ENCODE measurements at places on chromosomes 7 and 10.
A peak's percentile ranks its signal among the peaks of the same experiment; 100 is the strongest.

DNA sequence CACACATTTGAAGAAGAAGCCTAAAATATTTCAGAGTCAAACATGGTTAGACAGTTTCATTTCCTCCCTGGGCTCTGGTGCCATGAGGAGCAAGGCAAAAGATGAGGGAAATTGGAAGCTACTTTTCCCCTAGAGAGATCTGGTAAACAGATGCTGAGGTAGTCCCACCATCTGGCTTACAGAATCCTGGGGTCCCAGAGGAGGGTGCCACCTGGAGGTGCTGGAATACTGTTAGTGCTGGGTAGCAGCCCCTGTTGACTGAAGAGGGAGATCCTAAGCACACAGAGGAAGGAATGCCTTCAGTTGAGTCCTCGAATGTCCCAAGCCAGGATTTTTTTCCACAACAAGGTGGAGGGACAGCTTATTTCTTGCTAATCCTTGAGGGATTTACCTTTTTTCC lies 160.1 kb downstream of the FZD1 start:
- no peak for DNase-seq

GRCh38 chr10:103814626-103815370 lies 40.6 kb downstream of the SH3PXD2A start:
- DNase-seq, result no peak

DNA sequence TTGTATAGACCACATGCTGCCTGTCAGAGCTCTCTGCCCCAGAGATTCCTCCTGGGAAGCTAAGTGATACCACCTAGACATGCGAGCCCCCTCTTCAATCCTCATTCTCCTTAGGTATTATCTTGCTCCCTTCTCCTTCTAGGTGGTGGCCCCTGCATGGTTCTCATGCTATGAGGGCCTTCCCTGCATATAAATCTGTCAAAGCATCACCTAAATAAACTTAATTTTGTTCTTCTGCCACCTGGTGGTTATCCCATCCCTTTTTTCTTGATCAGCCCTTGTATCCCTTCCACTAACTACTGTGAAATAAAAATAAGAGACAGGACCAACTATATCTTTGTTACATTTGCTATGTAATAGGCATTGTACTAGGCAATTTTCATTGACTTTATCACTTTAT lies 242.1 kb downstream of the CDC14C start:
- no peak for DNase-seq

GRCh38 chr10:72622271-72622670 lies 3.6 kb downstream of the MICU1 start:
- DNase-seq, result no peak

GRCh38 chr7:30433506-30433905 lies 45.1 kb downstream of the NOD1 start:
- no peak for DNase-seq

- no peak for DNase-seq
These were observed 187.3 kb upstream of the PRSS58 start for GRCh38 chr7:142445019-142445686.

DNA sequence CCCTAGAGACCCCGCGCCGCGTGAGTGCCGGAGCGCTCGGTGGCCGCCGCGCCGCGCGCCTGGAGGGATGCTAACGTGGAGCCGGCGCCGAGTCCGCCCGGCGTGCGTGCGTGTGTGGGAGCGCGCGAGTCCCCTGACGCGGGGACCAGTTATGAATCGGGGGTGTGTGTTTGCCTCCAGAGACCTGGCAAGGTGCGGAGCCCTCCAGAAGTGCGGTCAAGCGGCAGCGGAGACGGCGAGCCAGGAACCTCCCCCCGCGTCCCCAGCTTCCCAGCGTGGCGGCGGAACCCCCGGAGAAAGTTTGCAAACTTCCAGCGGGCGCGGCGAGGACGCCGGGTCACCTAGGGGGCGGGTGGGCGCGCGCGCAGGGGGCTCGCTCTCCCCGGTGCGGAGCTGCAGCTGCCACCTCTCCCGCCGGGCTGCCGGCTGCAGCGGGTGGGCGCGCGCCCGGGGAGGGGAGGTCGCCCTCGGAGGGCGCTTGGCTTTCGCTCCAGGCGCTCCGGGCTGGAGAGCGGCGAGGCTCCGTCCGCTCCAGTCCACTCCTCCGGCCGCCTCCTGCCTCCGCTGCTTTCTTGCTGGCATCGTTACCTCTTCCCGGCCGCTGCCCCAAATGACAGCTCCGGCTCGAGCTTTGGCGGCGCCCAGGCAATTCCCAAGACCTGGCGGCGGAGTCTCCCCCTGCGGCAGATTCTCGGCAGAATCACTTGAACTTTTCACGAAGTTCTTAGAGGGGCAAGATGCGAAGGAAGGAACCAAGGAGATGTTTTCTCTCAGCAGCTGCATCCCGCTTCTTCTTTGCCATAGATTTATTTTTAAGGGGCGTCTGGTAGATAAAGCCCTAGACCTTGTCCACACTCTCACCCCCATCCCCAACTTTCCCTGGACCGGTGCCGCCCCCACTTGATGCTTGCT lies 2.3 kb upstream of the CREB5 start:
- DNase-seq, result no peak

- DNase-seq, result no peak
These were observed 23.2 kb downstream of the STMP1 start for GRCh38 chr7:135685306-135686084.

DNA sequence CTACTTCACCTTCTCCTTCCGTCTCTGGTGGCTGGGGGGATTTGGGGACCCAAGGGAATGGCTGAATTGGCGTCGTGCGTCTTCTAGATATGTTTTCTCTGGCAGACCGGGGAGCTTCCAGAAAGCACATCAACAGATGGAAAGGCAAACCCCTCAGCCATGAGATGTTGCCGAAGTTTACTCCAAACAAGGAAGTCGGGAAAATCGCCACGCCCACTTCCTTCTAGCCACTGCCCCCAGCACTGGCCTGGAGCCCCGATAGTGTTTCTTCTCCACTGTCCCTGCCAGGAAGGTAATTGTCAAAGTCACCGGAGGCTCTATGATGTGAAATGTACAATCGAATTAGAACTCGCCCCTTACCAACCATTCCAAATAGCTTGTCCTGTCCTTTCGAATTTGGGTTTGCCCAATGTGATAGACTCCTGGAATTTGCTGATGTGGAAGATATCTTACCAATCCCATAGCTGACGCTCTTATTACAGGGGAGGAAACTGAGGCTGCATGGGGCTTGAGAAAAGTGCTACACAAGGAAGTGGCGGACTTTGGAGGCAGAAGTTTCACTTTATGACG lies 191.0 kb downstream of the LSM5 start:
- DNase-seq, result no peak

- no peak for DNase-seq
These were observed 26.3 kb upstream of the SMURF1 start for GRCh38 chr7:99170065-99170729.

- no peak for DNase-seq
These were observed 112.6 kb upstream of the PPIF start for GRCh38 chr10:79234391-79235315.

GRCh38 chr10:48778193-48778857 lies 93.7 kb downstream of the WDFY4 start:
- DNase-seq, result no peak

DNA sequence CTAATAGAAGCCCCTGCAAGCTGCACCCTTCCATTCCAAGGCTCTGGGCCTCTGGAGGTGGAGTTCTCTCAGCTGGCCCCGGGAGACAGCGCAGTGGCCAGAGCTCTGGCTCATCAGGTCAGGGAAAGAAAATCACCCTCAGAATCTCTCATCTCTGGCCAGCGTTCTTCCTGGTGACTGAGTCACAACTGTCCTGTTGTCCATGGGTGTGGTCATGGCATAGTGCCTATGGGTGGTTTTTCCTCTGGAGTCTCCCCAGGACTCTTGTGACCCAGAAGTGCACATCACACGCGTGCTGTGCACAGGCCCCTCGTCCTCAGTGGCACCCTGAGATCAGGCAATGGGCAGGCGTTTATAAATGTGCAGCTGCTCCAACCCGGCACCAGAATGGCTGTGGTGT lies 27.4 kb upstream of the FXYD4 start:
- no peak for DNase-seq

DNA sequence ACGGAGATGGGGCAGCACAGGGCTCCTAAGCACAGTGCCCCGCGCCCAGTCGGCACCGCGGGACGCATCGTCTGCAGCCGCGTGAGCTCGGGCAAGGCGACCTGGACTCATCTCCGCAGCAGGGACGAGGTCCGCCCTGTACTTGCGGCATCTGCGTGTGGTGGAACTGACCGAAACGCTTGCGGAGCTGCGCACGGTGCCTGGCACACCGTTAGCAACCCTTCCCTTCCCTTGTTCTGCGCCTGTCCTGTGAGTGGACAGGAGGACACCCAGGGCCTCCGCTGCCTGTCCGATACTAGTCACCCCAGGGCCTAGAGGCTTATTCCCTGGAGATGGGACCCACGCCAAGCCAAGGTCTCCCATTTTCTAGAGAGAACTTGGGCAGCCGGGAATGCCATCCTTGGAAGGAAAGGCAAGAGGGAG lies 98.5 kb downstream of the WDR11 start:
- DNase-seq, result no peak

DNA sequence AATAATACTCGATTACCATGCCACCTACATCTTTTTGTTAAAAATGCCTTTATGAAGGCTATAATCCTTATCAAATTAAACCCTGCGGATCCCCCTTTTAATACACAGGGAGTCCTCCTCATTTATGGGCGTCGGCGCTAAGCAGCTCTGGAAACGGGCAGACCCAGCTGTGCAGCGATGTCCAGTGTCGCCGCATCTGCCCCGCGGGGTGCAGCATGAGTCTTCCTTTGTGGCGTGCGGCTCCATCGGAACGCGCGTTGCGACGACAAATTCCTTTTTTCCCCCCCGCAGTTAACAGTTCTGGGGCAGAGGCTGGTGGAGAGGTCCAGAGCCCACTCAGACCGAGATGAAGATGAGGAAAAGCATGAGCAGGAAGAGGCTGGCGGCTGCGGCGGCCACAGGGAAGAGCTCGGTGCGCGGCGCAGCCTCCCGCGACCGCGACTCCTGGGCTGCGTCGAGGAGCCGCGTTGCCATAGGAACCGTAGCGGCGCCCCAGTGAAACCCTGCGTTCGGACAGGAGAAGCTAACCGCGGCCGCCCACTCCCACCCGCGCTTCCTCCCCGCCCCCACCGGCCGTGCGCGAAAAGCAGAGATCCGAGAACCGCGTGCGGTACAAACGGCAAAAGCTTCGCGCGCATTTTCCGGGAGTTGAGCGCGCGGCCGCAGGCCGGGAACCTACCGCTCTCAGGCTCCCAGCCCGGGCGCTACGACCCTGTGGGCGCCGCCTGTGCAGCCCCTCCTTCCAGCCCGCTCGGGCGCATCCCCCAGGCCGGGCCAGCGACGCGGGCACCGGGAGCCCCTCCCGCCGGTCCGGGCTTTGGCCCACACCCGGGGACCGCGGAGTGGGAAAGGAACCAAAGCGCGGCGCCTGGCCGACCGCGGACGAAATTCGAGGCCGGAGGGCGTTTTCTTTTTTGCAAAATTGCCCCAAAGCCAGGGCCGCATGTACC lies 130.6 kb downstream of the SPAG6 start:
- peak; percentile 19 for DNase-seq

DNA sequence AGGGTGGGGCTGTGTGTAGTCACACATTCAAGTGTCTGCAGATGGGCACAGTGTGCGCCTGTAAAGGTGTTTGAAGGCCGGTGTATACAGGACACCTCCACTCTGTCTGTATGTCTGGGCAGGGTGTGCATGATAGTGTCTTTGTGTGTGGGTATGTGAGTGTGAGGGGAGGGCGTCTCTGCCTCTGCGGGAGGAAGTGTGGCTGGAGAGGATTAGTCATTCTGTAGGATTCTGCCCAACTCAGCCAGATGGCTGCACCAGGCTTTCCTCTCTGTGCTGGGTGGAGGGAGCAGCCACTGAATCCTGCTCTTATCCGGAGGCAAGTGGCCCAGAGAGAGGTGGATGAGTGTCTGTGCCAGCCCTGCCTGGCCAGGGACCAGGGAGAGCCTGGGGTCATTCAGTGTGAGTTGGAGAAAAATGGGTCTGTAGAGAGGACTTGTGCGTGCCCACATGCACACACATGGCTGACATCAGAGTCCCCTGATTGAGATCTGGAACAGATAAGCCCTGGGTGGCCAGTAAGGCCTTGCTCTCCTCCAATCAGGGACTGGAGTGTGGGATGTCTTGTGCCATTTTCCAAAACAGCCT lies 1.7 kb downstream of the SFXN3 start:
- DNase-seq, result no peak

DNA sequence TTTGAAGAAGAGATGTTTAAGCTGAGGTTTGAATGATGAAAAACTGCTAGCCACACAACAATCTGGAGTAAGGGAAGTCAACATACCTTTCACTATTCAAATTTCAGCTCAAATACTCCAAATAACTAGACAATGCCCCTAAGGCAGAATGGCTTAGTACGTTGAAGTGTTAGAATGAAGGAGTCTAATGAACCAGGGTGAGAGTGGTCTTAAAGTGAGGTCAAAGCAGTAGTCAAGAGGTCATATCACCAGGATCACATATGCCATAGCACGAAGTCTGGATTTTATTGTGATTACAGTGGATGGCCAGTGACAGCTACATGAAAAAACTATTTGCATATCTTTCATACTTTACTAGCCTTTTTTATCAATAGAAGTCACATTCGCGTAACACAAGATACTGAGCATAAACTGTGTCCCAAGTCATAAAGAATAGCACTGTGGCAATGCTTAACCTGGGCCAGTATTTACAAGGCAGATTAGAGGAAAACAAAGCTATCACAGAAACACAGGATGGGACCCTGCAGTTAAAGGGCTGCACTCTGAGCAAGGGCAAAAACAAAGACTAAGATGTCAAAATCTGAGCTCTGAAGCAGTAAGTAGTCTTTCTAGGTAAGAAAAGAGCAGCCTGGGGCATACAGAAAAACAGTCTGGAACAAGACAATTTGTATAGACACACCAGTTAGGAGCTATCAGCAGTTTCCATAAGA lies 61.5 kb downstream of the HYCC1 start:
- DNase-seq, result no peak

GRCh38 chr7:2722591-2722990 lies 34.6 kb downstream of the AMZ1 start:
- no peak for DNase-seq

GRCh38 chr7:130927062-130927461 lies 193.1 kb upstream of the KLF14 start:
- DNase-seq, result no peak

- no peak for DNase-seq
These were observed 19.5 kb upstream of the MMP21 start for GRCh38 chr10:125795128-125795527.

DNA sequence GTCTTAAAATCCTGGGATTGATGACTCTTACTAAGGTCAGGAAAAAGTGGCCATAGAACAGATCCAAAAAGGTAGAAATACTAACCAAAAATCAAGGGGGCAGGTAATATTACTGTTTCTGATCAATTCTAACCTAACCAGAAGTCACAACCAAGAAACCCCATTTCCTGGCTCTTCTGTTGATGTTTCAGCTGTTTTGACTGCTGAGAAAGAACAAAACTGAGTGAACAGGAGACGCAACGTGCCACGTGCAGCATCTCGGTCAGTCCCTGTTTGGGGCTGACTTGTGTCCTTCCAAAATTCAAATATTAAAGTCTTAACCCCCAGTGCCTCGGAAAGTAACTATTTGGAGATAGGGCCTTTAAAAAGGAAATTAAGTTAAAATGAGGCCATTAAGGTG lies 56.8 kb downstream of the JAZF1 start:
- no peak for DNase-seq

GRCh38 chr10:11489591-11489990 lies 121.9 kb downstream of the USP6NL start:
- DNase-seq, result no peak

Data from T-helper 1 cell (primary cell).